NCI-H526 treated with DMSO at 0.1 percent for 48 hours (cell line): ENCODE measurements at places on chromosomes 5 and 9.

GRCh38 chr9:33236571-33236970, 3.4 kb upstream of the SPINK4 start:
- DNase-seq, result no peak

- no peak for DNase-seq
Measured at GRCh38 chr9:80793706-80794105, 895.6 kb downstream of the TLE1 start.

GRCh38 chr9:124282442-124283227, 24.9 kb downstream of the NEK6 start:
- DNase-seq, result no peak

DNA sequence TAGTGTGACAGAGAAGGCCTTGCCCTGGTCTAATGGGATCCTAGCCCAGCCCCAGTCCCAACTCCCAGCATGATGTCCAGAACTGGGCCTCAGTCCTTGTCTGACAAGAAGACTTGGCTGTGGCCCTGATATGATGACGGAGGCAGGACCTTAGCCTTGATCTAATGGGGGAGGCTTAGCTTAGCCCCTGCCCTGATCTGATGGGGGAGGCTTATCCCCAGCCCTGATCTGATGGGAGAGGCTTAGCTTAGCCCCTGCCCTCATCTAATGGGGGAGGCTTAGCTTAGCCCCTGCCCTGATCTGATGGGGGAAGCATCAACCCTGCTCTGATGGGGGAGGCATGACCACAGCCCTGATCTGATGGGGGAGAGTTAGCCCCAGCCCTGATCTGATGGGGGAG, 3.7 kb downstream of the PKN3 start:
- no peak for DNase-seq

DNA sequence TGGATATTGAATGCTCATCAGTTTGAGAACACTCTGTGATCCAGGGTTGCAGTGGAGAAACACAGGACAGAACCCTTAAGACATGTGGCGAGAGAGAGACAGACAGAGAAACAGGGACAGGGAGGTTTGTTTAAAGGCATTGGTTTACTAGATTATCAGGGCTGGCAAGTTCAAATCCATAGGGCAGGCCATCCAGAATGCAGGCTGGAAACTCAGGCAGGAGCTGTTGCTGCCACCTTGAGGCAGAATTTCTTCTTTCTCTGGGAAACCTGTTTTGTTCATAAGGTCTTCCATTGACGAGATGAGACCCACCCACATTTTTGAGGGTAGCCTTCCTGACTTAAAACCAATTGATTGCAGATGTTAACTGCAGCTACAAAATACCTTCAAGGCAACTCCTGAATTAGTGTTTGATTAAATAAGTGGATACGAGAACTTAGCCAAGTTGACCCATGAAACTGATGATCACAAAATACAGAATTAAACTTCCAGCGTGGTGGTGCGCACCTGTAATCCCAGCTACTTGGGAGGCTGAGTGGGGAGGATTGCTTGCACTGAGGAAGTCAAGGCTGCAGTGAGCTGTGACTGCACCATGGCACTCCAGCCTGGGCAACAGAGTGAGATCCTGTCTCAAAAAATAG, 55.9 kb downstream of the NSUN2 start:
- peak; percentile 75 for DNase-seq
